ENCODE measurements at places on chromosomes 2 and 18.

DNA sequence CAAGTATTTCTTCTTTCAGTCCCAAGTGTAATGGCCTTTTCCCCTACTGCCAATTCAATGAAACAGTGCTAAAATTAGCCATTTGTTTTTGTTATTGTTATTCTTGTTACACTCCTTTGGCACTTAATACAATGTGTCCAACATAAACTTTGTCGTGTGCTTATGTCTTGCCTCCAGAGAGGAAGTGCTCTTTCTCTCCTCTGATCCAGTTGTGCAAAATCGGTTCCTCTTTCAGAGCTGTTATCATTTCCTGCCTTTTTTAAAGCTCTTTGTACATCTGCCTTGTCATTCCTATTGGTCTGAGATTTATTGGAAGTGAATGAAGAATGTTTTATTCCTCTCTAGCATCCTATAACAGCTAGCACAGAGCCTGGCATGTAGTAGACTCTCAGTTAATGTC is 623.2 kb upstream of the ID2 start:
- DNase-seq = no peak

- DNase-seq = peak; percentile 47
Measured at GRCh38 chr2:134782792-134783191, 55.6 kb upstream of the ACMSD start.

DNA sequence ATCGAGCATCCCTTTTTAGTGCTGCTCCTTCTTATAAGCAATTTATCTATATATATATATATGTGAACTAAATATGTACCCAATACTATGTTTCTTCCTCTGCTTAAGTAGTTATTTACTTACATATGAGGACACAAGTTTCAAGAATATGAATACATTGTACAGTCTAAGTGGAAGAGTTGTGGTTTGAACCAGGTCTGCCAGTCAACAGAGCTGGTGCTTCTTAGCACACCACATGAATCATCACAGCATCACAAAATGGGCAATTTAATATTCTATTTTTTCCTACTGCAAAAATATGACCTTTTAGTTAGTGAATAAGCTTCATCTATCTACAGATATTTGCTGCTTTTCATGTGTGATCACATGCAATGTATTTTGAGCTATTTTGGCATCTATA is 64.4 kb upstream of the SPAG16 start:
- DNase-seq = no peak

DNA sequence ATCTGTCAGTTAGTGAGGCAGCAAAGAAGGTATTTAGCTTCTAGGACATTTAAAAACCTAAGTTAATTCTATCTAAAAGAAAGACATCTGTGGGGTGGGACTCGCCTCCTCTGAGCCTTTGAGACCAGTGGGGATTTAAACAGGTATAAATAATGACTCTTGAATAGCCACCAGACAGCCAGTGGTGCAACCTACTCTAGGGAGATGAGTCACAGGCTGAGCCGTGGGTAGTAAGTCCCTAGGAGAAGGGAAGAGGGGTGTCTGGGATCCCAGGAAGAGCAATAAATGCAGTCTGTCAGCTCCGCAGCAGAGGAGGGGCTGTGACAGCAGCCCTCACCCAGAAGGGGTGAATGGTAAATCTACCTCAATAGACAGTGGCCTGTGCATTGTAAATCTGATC is 43.1 kb upstream of the GALNT3 start:
- peak; percentile 66 for DNase-seq

- no peak for DNase-seq
Measured at GRCh38 chr2:42438685-42439084, 55.1 kb downstream of the KCNG3 start.

DNA sequence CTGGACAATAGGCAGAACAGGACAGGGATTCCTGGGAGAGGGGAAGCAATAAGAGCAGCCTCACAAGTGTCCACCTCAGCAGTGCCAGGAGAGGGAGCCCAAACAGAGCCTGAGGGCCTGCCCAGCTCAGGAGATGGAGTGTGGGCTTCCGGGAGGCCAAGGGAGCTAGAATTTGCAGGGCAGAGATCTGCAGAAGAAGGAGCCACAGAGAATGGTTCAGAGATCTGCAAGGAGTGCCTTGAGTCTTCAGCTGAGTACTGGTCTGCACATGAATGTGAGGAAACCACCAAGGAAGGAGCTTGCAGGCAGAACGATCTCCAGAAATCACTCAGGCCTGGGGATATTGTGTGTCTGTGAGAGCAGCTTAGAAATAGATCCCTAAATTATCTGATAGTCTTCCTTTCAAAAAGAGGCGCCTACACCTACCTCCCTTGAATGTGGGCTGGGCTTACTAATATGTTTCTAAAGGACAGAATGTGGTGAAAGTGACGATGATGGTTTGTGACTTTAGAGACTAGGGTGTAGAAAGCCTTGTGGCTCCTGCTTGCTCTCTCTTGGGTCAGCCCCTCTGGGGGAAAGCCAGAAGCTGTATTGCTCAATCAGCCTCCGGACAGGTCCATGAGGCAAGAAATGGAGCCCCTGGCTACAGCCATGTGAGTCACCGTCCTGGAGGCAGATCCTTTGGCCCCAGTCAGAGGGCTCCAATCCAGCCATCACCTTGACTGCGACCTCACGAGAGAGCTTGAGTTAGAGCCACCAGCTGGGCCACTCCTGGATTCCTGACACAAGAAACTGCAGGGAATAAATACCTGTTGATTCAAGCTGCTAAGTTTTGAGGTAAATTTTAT is 7.6 kb upstream of the LPIN1 start:
- peak; percentile 76 for DNase-seq

DNA sequence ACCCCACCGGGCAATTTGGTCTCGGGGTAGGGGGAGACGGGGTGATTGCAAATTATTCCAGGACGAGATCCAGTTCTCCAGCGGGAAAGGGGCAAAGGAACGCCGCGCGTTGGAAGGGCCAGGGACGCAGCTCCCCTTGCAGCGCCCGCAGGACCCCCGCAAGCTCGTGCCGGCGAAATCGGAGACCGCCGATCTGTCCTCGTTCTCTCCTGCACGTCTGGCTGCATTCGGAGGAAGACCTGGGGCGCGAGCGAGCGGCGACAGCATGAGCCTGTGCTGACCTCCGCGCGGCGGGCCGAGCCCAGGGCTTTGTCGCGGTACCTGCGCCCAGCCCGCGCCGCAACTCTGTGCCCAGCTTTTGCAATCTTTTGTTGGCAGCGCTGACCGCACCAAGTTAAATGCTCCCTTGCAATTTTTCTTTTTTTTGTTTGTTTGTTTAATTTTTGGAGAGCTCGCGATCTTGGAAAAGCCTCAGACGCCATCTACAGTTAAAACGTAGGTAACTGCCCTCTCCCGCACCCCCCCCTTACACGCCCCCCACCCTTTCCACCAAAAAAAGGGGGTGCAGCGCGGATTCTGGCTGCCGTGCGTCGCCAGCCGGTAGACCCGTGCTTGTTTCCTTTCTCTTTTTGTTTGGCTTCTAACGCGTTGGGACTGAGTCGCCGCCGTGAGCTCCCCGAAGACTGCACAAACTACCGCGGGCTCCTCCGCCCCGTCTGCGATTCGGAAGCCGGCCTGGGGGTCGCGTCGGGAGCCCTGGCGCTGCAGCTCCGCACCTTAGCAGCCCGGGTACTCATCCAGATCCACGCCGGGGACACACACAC is 667 bp downstream of the TRIB2 start:
- peak; percentile 51 for DNase-seq

DNA sequence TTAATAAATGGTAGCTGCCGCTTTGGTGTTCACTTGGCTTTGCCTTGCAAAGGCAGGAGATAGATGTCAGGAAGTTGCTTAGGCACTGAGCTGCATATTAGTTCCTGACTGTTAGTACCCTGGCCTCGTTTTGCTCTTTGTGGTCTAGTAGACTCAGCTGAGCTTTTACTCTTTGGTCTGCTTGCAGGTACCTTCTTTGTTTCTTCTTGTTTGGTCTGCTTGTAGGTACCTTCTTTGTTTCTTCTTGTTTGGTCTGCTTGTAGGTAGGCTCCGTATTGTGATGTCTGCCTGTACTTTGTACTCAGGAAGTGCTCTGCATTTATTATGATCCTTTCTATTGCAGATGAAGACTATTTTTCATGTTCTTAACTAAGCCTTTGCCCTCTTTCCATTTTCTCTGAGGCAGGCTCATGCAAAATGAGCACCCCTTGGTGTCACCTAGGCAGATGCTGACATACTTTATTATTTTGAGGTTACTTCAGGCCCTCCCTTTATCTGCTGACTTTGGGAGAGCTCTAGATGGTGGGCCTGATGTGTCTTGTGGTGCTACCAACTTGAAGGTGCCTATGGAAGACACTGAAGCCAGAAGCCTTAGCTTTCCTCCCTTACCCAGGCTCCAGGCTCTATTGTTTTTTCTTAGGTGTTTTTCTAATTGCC is 6.0 kb downstream of the RPIA start:
- DNase-seq = no peak

- DNase-seq = no peak
Measured at GRCh38 chr2:177169810-177170514, 42.6 kb upstream of the HNRNPA3 start.

DNA sequence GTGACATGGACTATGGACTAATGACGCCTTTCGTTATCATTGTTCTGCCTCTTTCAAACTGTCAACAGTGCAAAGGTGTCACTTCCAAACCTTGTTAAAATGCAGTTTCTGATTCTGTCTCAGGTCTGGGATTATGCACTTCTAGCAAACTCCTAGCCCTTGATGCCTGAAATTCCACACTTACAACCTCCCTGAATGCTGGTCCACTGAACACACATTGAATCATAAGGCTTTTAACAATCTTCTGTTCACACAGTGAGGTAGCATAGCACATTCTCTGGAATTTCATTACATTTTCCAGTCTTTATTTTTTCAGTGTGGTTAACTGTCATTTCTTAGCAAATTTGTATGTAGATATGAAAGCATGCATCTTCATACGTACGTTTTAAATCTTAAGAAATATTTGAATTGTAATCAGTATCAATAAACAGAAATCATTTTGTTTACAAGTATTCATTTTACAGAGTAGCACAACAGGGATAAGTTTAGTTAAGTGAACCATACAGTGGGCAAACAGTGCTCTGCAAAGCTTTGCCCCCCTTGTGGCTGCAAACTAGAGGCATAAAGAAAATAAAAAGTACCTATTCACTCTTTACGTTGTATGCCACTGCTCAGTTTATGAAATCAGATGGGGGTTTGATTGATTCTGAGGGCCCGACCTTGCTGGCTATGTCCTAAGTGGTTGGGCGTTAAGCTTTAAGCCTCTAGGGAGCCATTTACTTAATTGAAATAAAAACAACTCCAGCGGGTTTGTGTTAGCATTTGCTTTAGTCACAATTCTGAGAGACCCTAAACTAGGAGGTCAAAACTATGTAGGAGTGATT is 250.8 kb downstream of the LRRTM1 start:
- no peak for DNase-seq

Data from fibroblast of upper back skin (primary cell).